ENCODE measurements at places on chromosomes 1 and 21.

DNA sequence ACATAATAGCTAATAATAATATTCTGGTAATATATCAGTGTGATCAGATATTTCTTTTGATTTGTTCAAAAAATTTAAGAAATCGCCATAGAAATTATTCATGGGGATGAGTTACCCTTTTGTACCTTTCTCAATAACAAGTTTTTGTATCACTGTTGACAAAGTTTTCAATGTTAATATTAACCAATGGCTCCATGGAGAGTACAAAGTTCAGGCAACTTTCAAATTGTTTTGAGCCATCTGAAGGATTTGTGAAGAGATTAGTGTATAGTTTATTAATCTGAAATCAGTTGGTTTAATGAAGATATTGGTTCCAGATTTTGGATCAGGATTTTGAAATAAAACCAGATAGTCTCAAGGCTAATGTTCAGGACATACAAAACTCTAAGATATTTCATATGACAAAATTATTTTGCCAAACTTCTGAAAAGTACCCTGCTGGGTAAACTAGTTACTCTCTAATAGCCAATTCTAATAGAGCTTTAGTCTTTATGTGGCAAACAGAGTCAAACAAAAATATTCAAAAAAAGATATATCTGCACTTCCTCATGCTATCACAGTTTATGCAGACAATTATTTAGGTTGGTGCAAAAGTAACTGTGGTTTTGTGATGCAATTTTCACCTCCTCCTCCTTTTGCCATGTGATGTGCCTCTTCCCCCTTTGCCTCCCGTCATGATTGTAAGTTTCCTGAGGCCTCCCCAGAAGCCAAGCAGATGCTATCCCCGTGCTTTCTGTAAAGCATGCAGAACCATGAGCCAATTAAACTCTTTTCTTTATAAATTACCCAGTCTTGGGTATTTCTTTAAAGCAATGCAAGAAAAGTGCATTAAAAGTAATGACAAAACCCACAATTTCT lies 1105.0 kb downstream of the PLA2G4A start:
- DNase-seq, result no peak

DNA sequence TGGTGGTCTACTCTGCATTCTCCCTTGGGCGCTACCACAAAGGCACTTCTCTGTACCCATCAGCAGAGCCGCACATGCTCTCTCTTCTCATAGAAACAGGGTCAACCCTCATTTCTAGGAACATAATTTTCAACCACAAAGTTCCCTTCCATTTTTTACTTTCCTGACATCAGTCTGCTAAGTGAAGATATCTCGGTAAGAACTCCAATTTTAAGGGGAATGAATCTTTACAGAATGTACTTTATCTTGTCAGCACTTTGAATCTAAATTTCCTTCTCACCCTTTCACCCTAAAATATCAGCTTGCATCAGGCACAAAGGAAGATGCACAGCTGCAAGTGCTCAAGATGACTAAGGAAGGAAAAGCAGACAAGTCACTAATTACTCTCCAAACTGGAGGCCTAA lies 545.9 kb downstream of the SMYD3 start:
- no peak for DNase-seq

DNA sequence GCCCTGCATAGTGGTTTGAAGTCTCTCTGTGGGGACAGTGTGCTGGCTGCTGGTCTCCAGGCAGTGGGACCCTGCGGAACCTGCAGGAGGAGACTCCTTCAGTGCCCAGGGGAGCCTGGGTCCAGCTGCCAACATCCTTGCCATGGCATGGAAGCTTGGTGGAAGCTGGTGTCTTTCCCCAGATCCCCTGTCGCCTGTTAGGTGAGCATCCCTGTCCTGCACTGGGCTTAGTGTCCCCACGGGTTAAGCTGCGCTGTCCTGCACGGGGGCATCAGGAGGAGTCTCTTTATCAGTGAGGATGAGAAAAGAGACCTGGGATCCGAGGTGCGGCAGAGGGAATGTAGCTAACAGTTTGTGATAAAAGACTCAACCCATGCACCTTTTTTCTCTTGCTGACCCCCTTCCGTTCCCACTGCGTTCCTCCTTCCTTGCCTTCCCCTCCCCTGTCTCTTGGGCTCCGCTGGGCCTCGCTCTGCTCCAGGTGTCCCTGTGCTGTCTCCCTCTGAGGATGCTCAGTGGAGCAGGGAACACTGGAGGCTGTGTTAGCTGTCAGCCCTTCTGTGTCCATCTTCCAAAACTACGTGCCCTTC lies 59.3 kb downstream of the SLC37A1 start:
- DNase-seq, result no peak

GRCh38 chr1:20100632-20101355 lies 18.5 kb downstream of the PLA2G2D start:
- DNase-seq, result peak; percentile 77

DNA sequence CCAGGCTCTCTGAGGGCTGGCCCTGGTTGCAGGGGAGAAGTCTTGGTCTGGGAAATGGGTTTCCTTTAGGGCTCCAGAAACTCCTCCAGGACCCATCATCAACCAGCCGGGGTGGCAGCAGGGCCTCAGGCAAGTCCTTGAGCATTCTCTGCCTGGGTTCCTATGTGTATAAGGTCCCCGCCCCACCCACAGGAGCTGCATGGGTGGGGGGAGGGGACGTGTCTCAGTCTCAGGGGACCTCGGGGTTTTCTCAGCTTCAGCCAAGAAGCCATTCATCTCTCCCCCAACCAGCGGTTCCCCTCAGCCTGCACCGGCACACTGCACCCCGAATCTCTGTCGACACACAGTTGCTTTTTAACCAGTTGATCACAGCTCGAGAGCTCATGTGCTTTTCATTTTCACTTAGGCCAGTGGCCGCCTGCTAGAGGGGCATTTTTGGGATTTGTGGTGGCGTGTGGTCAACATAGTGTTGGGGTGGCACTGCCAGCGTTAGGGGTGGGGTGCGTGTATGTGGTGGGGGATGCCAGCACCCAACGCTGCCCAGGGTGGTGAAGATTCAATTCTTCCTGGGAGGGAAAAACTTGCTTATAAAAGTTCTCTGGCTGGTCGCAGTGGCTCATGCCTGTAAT lies 6.5 kb downstream of the RUNX3 start:
- peak; percentile 76 for DNase-seq

- no peak for DNase-seq
These were observed 24.0 kb upstream of the BTG3 start for GRCh38 chr21:17636711-17637110.

- DNase-seq, result no peak
These were observed 70.4 kb upstream of the ACTRT2 start for GRCh38 chr1:2950926-2951305.

- DNase-seq, result no peak
These were observed 227.1 kb downstream of the DUSP10 start for GRCh38 chr1:221514806-221515205.

DNA sequence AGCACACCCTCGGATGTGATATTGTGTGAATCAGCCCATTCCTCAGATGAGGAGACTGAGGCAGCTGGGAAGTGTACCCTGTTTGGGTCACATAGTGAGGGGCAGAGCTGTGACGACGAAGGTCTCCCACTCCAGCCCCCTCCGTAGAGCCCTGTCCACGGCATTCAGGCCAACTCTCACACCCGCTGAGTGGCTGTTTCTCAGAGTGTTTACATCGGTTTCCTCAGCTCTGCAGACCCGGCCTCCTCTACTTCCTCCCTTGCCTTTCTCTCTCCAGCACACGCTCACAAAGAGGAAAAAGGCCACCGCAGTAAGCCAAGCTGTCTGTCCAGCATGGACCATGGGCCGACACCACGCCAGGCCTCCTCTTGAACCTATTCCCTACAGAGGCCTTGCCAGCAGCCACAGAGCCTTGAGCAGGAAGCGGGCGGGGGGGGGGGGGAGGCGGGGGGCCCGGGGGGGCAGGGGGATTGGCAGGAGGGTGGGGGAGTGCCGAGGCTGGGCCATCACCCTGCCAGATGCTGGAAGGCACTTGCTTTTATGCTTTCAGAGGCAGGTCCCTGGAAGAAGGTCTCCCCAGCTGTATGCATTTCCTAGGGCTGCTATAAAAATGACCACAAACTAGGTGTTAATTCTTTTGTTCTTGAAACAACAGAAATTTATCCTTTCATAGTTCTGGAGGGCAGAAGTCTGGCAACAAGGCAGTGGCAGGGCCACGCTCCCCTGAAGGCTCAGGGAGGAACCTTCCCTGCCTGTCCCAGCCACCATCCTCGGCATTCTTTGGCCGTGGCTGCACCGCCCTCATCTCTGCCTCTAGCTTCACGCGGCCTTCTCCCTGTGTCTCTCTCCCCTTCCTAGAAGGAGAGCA lies 178.4 kb downstream of the PSMG1 start:
- no peak for DNase-seq

DNA sequence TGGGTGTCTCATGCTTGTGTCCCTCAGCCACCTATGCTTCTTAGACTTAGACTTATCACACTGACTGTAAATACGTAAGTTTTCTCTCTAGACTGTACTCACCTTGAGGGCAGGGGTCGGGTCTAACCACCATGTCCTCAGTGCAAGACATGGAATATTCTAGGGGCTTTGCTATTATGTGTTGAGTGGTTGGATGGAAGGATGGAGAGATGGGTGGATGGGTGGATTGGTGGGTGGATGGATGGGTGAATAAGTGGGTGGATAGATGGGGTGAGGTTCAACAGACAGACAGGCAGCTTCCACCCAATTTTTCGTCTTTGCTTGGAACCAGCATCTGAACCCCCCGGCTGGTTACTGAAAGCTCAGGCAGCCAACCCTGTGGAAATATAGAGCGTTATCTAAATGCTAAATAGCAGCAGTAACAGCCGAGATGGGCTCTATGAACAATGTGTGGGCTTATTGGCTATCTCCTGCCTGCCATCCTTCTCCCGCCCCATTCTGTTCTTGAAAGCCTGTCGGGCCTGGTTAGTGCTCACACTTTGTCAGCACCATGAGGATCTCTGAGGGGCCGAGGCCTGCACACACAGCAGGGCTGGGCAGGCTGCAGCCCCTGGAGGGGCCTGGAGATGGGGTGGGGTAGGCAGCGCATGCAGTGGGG lies 130.7 kb downstream of the ACTL8 start:
- no peak for DNase-seq

GRCh38 chr1:150696590-150696989 lies 364 bp downstream of the GOLPH3L start:
- DNase-seq, result no peak

GRCh38 chr1:172661107-172661506 lies 2.2 kb downstream of the FASLG start:
- no peak for DNase-seq

- peak; percentile 46 for DNase-seq
These were observed 57.9 kb upstream of the LGALS8 start for GRCh38 chr1:236465959-236466303.

DNA sequence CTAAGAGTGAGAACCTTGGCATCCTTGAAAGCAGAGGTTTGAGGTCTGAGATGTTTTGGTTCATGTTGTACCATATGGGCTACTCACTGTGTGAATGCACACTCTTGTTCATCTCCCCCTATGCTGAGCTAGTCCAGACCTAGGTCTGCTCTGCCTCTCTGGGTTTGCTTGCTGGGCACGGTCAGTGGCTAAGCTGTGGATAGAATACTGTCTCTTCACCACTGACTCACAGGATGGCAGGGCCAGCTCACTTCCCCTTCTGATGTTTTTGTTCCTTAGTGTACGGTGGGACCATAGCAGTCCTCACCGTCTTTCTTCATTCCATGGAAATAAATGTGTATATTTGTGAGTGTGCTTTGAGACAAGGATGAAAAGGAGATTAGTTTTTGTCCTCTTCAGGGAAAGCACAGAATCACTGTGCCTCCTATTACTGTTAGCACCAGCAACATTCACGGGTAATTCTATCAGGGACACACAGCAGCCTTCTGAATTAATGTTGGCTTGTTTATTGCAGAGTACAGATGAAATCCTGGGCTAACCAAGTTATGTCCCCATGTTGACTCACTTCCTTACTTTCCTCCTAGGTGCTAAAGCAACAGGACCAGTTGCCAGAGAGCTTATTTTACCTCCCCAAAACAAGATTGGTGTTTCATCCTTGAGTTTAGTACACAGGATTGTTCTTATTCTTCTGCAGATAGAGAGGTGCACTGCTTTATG lies 56.9 kb upstream of the IVNS1ABP start:
- no peak for DNase-seq

DNA sequence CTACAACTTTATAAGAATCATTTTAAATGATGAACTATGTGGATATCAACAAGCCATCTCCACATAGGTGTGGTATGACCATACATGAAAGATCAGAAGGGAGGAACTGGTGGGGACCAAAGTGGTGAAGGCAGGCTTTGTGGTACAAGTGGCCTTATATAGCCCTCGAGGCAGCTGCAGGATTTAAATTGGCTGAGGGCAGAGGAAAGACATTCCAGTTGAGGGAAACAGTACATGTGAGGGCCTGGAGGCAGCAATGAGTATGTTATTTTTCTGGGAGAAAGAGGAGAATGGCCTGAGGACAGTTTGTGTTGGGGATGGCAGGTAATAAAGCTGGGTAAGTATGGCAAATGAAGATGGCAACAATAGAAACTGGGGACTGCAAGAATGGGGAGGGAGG lies 17.1 kb downstream of the OSCP1 start:
- DNase-seq, result no peak

DNA sequence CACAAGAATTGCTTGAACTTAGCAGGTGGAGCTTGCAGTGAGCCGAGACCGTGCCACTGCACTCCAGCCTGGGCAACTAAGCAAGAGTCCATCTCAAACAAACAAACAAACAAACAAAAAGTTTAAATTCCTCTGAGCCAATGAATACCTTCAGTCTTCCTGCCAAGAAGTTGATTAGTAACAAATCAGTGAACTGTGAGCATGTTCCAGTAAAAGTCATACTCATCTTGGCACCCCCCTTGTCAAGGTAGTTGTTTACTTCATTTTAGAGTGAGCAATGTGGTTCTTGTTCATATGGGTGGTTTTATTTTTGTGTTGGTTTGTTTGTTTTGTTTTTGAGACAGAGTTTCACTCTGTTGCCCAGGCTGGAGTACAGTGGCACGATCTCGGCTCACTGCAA lies 18.0 kb upstream of the SLC2A7 start:
- no peak for DNase-seq

GRCh38 chr1:27816921-27817630 lies 13.5 kb upstream of the PPP1R8 start:
- no peak for DNase-seq

GRCh38 chr21:45051580-45052434 lies 22.6 kb upstream of the ADARB1 start:
- no peak for DNase-seq
